Esophagus squamous epithelium (tissue), 5 donors: ENCODE measurements at places on chromosomes 7 and 10.

DNA sequence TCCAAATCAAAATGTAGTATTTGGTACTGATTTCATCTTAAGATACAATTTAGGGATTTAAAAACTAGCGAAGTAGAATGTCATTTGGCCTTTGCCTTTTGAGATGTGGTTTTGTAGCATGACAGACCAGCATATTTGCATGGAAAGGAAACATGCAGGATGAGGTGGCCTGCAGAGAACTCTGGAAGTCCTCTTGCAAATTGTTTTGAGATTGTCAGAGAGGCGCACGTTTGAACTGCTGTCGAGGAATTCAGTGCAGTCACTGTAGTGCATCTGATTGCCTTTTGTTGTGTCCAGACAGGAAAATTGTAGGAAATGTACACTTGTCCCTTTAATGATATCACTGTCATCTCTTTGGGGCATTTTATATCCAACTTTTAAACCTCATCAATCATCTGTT is 136.7 kb downstream of the CELF2 start:
- no peak for DNase-seq

DNA sequence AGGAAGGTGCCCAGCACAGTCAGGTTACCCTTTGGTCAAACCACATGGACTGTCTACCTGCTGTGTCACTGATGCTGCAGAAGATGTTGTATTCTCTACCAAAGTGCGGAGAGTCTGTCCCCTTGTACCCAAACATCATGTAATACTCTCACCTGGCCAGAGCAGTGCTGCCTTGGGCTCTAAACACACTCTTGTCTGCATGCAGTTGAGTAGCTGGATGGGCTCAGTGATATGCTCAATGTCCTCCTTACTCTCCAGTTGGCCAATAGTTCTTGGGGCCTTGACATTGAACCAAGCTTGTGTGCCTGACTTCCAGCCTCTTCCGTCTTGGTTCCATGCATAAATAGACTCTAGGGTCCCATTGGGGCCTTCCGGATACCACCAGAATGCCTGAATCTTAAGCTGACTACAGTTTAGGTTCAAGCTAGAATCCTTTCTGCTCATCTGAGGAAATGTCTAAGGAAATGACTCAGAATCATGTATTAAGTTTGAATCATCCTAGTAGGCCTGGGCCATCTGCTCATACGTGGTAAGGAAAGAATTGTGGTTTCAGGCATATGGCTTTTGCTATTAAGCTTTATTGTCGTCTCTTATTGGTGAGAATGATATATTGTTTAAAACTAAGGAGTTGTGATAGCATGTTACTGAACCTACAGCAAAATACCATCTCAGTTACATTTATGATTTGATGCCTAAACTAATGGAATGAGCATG is 118.0 kb downstream of the OTUD1 start:
- DNase-seq = no peak

DNA sequence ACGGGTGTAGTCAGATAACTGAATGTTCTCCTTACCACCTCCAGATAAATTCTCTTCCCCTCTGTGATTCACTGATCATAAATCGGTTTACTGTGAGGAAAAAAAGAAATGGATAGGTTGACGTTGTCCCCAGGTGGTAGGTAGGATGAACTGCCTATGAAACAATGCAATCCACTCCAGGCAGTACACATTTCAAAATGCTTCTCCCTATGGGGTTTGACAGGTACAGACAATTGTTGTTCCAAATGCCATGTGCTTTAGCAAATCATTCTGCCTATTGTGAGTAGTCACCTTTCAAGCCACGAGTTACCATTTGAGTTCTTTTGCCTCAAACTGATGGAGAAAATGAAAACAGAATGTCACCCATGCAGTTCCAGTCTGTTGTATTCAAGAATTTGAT is 21.8 kb downstream of the VIM start:
- DNase-seq = no peak

- DNase-seq = no peak
Measured at GRCh38 chr7:149085866-149086265, 4.7 kb downstream of the ZNF786 start.

DNA sequence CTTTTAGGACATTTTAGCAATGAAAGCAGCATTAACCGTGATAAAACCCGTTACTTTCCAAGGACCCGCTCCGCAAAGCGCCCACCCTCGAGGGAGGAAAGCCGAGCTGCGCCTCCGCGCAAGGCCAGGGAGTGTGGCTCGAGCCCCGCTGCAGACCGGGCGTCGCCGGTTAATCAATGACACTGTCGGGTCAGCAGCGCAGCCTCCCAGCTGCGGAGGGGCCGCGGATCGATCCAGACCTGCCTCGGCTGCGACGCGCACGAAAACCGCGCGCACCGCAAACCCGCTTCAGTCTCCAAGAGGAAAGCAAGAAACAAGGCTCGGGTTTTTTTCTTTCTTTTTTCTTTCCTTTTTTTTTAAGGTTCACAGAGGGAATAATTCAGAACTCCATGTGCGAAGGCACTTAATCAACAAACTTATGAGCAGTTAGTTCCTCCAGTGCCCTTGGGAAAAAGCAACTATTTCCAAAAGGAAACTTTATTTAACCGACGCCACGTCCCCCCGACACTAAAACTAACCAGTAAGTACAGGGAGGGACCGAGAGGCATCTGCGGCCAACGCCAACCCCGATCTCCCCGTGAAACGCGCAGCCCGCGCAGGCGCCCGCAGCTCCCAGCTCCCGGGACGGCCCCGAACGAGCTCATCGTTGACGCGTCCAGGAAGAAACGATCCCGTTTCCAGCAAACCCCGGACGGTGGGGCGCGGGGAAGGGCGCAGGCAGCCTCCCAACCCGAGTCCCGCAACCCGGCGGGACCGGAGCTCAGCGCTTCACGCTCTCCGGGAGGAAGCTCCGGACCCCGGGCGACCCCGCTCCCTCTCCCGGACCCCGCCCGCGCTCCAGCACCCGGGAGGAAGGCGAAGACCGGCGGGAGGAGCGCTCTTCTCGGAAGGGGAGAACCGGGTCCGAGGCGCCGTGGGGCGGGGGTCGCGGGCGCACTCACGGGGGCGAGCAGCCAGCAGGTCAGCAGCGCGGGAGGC is 598 bp downstream of the VIPR2 start:
- DNase-seq = no peak
